ENCODE measurements at places on chromosomes 16 and 17. TPM values are rescaled to one million over a fixed set of nuclear protein-coding genes. Genes with fewer than 3 reads are reported as not detected.

SLC16A11 gene
- 0.32 TPM for total RNA-seq

NPIPA3 gene
- total RNA-seq, result 0.24 TPM

OR2C1 gene
- 0.16 TPM for total RNA-seq

NEK8 gene
- total RNA-seq, result 5.2 TPM

IL17C gene
- not detected for total RNA-seq

TMEM204 gene
- total RNA-seq, result 32.8 TPM

RASL10B gene
- total RNA-seq, result 0.97 TPM

COL1A1 gene
- total RNA-seq, result 6,239 TPM

TP53TG3B gene
- total RNA-seq, result not detected

POLR3K gene
- 1.1 TPM for total RNA-seq

SLC52A1 gene
- total RNA-seq, result 0.36 TPM

CBLN1 gene
- total RNA-seq, result not detected

TBC1D3D gene
- not detected for total RNA-seq

SMTNL2 gene
- not detected for total RNA-seq

THAP11 gene
- total RNA-seq, result 34.6 TPM

LGALS9B gene
- total RNA-seq, result not detected

KRTAP17-1 gene
- total RNA-seq, result not detected

MT1E gene
- total RNA-seq, result 16.6 TPM

SPAG5 gene
- 5.4 TPM for total RNA-seq

CCL7 gene
- not detected for total RNA-seq

ACSM2A gene
- total RNA-seq, result not detected

MYH11 gene
- total RNA-seq, result 0.36 TPM

PMFBP1 gene
- total RNA-seq, result 0.61 TPM

NOXO1 gene
- total RNA-seq, result 0.12 TPM

OR3A2 gene
- under 0.01 TPM for total RNA-seq

PRR35 gene
- 0.32 TPM for total RNA-seq

SMIM36 gene
- not detected for total RNA-seq

ZFP3 gene
- total RNA-seq, result 2.7 TPM

ANKRD13B gene
- total RNA-seq, result 10.0 TPM

FOXN1 gene
- total RNA-seq, result not detected

GRAPL gene
- total RNA-seq, result not detected

HOXB8 gene
- not detected for total RNA-seq

EFCAB5 gene
- total RNA-seq, result under 0.01 TPM

SLC38A8 gene
- total RNA-seq, result not detected

SSH2 gene
- total RNA-seq, result 16.5 TPM

GUCY2D gene
- not detected for total RNA-seq
